AG04449 (cell line): ENCODE measurements at places on chromosomes 13 and 19.
A peak's percentile ranks its signal among the peaks of the same experiment; 100 is the strongest.

GRCh38 chr19:6593651-6594416 is 2.9 kb upstream of the CD70 start:
- DNase-seq = no peak

DNA sequence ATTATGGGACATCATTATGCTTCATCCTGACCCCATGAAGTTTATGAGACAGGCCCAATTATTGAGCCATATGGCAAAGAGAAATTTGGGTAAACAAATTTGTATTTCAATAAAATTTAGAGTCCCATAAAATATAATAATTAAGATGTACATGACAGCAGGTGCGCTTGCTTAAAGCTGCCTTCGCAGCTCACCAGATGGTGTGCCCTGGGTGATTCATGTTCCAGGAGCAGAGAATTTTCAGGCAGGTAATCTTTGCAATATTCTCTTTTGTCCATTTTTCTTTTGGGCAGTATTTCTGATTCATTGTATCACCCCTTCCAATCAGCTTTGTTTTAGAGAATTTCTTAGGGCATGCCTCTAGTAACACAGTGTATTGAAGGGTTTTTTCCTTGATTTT is 39.5 kb upstream of the WASF3 start:
- no peak for DNase-seq

DNA sequence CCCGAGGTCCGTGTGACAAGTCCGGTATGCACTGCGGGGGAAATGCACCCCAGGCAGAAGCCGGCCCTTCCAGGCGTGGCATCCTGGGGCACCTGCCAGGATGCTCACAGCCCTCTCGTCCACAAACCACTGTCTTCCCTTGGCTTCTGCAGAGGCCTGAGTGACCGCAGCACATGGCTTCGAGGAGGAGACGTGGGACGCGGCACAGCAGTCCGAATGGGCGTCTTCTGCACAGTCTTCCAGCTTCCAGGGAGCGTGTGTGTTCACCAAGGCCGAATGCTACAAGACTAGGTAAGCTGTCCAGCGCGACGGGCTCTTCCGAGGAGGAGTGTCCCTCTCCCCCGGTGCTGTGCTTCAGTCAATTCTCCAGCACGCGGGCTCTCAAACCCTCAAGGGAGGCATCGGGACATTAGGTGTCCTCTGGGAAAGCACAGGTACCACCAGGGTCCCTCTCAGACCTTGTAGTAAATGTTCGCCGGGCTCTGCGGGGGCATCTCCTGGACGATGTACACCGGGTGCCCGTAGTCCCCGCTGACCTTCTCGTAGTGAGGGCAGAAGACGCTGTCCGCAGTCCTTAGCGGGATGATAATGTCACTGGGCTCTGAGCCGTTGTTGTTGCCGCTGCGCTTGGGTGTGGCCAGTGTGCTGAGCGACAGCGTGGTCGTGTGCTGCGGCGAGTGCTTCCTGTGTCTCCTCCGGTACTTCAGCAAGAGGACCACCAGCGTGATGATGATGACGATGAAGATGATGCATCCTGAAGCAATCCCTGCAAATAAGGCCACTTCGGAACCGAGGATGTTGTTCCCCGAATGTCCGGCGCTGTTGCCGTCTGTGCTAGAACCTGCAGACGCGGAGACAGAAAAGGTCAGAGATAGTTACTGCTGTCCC is 42.6 kb downstream of the EFNB2 start:
- DNase-seq = no peak

GRCh38 chr13:39881887-39882286 is 226.4 kb downstream of the COG6 start:
- no peak for DNase-seq

GRCh38 chr13:112700291-112701060 is 10.6 kb downstream of the ATP11A start:
- no peak for DNase-seq

DNA sequence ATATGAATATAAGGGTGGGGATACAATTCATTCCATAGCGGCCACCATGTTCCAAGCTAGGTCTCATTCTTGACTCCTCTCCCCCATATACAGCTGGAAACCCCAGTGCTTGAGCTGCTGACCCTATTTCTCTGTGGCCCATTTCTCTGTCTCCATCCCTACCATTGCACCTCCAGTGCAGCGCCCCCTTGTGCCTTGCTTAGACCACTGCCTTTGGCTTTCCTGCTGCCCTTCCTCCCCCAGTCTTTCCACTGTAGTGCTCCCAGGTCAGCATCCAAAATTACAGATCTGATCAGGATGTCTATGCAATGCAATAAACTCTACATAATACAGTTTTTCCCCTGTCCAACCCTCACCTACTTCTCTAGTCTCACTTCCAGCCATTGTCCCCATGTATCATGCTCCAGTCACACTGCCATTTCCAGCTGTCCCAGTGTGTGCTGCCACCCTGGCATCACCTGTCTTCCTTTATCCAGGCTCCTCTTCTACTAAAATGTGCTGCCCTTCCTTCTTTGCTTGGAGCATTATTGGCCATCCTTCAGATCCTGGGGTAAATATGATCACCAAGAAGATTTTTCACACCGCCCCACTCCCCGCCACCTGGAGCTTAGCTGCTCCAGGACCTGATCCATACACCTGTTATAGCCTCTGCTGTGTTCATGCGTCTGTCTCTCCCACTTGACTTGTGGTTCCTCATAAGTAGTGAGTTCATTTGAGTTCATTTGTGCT is 199.4 kb upstream of the IPO5 start:
- no peak for DNase-seq

DNA sequence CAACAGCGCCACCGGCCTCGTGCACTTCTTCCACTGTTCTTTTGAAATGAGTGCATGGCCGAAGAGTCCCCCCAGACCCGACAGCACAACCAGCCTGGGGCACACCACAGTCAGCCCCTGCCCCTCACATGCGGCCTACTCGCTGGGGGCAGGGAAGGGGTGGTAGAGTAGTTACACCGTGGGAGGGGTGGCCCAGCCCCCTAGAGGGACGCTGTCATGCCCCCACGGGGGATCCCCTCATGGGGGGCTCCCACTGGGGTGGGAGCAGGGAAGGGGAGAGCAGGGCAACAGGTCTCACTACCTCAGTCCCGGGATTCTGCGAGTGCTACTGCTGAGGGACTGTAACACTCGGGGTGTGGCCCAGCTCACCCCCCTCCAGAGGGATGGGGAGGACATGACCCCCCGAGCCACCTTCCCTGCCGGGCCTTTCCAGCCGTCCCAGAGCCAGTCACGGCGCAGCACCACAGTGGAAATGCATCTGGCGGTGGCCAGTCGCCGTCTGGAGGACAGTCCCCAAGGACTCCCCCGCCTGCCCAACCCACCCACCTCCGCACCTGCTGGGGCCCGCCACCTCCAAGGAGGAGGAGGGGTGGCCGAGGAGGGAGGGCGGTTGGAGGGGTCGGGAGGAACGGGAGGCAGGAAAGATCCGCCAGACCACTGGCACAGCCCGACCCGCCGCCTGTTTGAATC is 84.6 kb upstream of the ZNF254 start:
- DNase-seq = no peak

GRCh38 chr19:898663-899062 is 5.4 kb downstream of the RNU6-9 start:
- DNase-seq = no peak

DNA sequence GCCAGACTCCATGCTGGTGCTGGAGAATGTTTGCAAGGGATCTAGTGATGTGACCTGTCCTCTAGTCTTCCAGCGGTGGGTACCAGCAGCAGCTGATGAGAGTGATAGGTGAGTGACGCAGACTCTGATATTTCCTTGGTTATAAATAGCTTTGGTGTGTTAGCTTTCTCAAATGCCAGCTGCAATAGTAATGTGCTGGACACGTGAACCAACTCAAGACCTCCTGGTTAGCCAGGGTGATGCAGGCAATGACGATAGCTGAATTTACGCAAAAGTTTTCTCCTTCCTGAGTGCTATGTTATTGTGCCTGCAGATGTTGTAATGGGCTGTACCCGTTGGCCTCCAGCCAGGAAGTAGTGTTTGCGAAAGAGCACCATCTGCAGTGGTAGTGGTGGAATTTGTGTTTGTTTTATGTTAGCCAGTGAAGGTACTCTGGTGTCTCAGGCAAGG is 129.5 kb downstream of the CYSLTR2 start:
- peak; percentile 94 for DNase-seq

DNA sequence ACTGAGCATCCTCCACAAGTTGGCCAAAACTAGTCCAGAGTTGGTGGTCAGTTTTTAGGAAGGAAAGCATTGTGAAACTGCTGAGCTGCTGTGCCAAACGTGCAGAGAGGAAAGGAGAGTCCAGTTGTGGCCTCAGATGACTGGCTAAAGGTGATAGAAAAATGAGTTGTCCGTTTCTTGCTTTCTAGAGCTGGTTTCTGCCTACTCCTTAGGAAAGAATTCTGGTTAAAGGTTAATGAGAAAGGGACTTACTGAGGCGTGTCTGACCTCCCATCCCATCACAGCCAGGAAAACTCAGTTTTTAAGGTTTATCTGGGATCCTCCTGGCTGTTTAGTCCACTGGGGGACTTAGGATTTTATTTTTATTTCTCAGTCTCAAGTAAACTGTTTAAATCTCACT is 1186.3 kb downstream of the UQCRFS1 start:
- DNase-seq = no peak

GRCh38 chr13:30576528-30576927 is 41.2 kb upstream of the USPL1 start:
- DNase-seq = no peak

DNA sequence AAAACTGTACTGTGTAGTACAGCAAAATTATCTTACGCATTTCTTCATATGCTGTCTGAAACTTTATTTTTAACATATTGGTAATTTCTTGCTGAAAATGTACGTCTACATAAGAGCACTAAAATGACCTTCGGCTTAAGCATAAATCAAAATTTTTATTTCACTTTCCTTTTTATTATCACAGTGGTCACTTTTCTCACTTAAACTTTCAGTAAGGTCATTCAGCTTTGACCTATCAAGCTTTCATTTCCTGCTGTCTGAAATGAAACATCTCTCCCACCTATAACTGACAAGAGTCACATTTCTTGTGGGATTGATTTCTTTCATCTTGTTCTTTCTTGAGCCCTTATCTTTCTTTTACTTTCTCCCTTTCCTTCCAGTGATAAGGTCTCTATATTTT is 2212.7 kb upstream of the PCDH20 start:
- no peak for DNase-seq

- no peak for DNase-seq
Measured at GRCh38 chr13:77810430-77810829, 108.2 kb downstream of the EDNRB start.

GRCh38 chr13:81395368-81395767 is 1054.4 kb upstream of the SPRY2 start:
- DNase-seq = no peak

- DNase-seq = no peak
Measured at GRCh38 chr19:8302357-8302691, 5.8 kb downstream of the CD320 start.

DNA sequence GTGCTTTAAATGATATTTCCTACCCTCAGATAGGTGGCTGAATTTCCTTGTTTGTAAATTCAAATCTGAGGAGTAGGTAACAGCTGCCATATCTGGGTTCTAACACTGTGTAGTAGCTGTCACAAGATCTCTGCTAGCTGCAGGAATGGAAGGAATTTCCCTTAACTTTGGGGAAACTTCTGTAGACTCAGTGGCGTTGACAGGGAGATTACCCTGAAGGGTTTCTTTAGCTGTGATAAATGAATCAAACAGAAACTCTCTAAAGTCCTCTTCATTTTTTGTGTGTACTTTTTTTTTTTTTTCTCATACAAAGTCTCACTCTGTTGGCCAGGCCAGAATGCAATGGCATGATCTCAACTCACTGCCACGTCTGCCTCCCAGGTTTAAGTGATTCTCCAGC is 5.3 kb upstream of the EPSTI1 start:
- no peak for DNase-seq

DNA sequence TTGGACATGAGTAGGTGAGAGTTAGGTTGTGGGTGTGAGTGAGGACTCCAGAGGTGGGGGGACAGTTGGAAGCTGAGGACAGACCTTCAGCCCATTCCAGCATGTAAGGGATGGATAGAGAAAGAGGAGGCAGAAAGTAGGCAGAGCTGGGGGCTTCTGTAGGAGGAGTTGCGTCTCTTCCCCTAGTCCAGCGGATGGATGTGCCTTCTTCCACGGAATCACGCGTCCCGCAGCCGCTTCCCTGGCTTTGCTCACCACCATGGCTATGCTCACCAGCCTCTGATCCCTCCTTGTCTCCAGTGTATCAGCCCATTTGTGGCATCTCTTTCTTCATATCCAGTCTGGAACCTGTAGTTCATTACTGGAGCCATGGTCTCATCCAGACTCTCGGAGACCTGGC is 5.6 kb downstream of the UBAC2 start:
- DNase-seq = no peak

DNA sequence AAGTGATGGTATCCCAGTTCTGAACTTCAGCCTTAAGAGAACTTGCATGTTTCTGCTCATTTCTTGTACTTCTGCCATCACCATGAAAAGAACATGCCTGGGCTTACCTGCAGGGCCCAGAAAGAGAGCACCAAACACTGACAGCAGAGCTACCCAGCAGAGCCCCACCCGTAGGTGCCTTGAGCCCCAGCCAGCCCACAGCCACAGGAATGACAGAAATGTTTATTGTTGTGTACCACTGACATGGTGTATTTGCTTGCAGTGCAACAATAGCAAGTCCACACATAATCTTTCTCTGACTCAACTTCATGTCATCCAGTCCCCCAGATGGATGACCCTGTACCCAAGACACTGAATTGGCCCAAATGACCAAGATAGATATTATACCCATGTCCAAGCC is 195.2 kb downstream of the TSHZ3 start:
- DNase-seq = no peak
